ENCODE measurements at places on chromosomes 4 and X.

DNA sequence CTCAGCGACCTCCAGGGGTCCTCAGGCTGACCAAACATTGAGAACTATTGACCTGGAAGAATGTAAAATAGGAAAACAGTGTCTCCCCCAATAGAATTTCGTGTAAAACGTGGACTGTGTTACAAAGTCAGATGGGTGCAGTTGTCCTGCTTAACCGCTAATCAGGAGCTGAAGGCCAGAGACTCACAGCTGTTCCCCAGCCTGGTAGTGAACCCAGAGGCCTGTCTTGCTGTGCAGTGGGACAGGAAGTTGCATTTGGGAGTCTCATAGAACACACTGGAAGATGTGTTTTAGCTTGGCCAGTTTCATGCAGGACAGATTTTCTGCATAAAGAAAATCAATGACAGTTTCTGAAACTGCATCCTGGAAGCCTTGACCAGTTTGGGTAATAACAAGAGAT is 151.5 kb downstream of the PTTG2 start:
- no peak for DNase-seq

- no peak for DNase-seq
These were observed 180.0 kb downstream of the SH3KBP1 start for GRCh38 chrX:19707246-19707871.

DNA sequence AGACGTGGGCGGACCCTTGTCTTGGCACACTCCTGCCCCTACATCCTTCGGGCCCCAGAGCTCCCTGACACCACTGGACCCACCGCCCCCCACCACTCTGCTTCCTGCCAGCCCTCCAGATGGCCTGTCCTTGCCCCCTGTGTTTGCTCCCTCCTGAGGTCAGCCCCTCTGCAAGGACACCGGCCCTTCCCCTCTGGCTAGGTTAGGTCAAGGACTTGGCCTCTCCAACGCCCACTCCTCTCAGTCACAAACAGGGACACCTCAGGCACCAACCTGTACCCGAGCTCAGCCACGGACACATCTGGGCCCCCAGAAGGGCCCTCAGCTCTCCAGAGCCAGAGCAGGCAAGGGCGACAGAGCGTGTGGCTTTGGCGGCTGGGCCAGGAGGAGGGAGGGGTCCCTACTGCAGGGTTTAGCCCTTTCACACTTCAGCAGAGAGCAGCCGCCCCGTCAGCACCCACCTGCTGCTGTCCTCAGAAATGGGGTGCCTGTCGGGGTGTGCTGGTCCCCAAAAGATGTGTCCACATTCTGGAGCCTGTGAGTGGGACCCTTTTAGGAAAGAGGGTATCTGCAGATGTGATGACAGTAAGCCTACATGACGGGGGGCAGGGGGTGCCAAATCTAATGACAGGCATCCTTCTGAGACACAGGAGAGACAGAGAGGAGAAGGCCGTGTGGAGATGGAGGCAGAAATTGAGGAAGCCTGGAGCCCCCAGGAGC is 23.5 kb upstream of the DUSP9 start:
- DNase-seq, result no peak

DNA sequence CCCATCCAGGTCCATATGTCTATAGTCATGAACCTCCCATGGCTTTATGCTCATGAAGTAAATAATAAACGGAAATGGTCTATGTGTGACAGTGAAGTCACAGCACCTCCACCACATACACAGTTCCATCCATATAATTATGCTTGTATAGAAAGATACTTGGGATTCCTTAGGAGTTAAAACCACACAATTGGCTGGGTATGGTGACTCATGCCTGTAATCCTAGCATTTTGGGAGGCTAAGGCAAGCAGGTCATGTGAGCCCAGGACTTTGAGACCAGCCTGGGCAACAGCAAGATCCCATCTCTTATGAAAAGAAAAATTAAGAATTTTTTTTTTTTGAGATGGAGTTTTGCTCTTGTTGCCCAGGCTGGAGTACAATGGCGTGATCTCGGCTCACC is 55.6 kb upstream of the RBM47 start:
- no peak for DNase-seq

DNA sequence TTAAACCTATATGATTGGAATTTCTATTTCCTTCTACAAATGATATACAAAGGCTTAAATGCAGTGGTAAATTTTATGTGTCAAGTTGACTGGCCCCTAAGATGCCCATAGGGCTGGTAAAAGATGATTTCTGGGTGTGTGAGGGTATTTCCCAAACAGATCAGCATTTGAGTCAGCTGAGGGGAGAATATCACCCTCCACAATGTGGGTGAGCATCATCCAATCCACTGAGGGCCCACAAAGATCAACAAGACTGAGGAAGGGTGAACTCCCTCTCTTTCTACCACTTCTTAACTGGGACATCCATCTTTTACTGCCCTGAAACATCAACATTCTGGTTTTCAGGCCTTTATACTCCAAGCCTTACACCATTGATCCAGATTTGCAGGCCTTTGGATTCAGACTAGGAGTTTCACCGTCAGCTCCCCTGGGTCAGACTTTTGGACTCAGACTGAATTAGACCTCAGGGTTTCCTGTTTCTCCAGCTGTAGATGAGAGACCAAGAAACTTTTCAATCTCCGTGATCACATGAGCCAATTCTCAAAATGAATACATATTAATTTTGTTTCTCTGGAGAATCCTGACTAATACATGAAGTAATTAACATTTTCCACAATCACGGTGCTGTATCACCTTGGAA is 1020.7 kb upstream of the SLIT2 start:
- no peak for DNase-seq

DNA sequence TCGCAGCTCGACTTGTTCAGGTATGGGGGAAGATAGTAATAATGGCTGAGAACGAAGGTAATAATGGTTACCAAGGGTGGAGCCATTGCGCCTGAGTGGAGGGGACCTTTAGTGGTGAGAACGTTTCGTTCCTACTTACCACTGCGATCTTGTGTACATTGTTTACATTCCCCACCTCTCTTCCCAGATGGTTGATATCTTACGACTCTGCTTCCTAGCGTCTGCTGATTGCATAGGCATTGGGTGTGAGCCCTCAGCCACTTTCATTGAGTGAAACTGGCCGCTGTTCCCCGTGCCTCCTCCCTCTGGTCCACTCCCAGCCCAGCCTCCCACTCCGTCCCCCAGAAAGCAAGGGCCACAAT is 850 bp downstream of the IGBP1 start:
- DNase-seq, result peak; percentile 3

DNA sequence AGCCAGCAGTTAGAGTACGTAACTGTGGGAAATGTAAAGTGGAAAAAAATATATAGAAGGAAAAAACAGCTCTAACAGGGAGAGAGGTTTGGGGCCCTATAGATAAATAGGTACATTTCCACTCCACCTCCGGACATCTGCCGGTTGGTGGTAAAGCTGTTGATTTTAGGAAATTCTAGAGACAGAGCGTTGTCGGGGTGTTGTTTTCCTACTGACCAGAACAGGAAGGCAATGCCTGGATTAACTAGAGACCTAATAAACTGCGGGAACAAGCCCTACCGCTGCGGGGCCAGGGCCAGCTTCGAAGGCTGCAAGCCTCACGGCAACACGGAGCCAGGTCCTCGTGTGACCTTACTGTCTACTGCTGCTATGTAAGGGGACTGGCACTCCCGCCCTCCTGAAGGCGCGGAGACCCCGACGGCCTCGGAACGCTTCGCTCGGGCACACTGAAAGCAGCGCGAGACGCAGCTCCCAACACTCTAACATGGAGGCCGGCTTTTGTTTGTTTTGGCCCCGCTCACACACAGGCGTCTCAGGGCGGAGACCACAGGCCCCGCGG is 702 bp upstream of the CDKN2AIP start:
- peak; percentile 63 for DNase-seq

DNA sequence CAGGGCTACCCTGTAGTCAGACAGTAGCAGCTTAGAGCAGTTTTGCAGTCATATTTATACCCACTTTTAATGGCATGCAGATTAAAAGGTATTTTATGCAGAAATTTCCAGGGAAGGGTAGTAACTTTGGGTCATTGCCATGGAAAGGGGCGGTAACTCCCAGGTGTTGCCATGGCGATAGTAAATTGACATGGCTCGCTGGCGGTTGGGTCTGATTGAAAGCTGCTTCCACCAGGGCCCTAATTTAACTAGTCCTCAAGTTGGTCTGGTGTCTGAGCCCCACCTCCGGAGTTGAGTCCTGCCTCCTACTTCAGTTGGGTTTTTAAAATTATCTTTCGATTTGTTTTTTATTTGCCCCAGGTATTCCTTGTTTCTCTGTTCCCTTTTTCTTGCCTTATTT is 70.1 kb downstream of the NAA11 start:
- DNase-seq, result no peak

DNA sequence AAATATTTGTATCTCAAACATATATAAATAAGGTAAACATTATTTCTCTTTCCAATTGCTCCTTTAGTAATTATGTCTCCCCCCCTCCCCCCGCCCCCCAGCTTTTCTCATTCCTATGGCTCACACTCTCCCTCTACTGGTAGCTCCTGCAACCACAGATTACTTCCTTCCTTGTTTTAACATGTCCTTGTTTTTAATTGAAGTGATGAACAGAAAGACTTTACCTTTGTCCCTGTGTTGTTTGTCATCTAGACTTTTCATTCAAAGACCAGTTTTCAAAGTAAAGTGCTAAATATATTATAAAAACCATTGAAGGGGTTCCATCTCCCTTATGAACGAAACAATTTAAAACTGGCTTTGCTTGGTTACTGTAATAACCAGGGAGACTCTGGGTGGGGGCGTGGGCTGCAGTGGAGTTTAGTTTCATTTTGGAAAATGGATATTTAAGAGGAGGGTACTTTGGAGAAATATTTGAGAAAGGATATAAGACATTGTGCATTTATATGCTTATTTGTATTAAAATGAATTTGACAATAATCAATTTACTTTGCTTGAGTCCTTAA is 352.9 kb downstream of the RAPGEF2 start:
- DNase-seq, result peak; percentile 48

GRCh38 chr4:186058980-186059316 is 10.0 kb upstream of the TLR3 start:
- DNase-seq, result no peak

GRCh38 chr4:56267558-56267957 is 119.7 kb downstream of the AASDH start:
- DNase-seq, result no peak

DNA sequence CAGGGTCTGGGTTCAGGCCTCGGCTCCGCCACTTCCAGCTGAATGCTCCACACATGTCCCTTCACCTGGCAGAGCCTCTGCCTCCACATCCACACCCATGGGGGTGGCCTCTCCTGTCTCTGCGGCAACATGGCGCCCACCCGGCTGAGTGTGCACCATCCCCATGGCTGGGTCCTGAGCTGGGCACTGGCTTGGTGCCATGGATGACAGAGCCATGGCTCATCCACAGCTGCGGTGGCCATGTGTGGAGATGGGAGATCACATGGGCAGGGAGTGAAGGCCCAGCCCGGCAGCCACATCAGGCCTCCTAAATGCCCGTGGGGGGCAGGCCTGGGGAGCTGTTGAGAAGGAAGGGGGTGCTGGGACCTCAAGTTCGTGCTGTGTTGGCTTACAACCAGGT is 213.7 kb downstream of the AFAP1 start:
- DNase-seq, result no peak

- no peak for DNase-seq
These were observed 504 bp downstream of the PRRG3 start for GRCh38 chrX:151695583-151696340.

- DNase-seq, result no peak
These were observed 2.8 kb upstream of the TENM3 start for GRCh38 chr4:182240161-182241130.

- DNase-seq, result no peak
These were observed 16.5 kb downstream of the UVSSA start for GRCh38 chr4:1363513-1363912.

DNA sequence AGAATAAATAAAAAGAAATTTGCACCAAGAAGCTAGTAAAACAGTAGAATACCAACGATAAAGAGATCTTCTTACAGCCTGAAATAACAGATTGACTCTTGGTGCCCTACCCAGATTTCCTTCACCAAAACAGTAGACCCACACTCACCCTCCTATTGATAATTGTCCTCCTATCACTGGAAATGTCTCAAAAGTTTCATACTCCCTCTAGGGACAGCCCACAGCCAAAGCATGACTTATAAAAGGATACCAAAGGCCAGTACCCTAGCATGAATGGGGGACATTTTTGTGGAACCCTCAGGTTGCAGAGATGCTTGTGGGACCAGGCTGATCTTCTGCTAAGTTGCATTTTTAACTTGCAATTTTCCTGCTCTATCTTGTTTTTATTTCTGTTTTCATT is 104.1 kb downstream of the INPP4B start:
- no peak for DNase-seq

DNA sequence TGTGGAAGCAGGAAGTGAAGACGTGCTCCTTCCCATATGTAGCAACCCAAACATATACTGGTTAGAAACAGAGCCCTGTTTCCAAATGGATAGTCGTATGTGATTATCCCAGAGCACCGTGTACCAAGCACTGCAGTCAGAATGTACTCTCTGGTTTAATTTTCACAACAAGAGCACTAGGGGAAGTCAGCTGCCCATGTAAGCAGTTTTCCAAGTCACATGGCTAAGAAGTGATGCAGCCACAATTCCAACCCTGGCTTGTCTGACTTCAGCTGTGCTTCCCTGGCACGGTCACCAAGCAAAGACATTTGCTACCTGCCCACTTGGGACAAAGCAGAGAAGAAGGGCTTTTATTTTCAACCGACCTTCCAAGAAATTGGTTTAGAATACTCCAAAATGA is 28.2 kb upstream of the CEP135 start:
- no peak for DNase-seq

GRCh38 chr4:151407466-151408379 is 1.3 kb upstream of the FHIP1A start:
- peak; percentile 29 for DNase-seq

GRCh38 chr4:16289897-16290554 is 63.8 kb upstream of the TAPT1 start:
- peak; percentile 14 for DNase-seq

DNA sequence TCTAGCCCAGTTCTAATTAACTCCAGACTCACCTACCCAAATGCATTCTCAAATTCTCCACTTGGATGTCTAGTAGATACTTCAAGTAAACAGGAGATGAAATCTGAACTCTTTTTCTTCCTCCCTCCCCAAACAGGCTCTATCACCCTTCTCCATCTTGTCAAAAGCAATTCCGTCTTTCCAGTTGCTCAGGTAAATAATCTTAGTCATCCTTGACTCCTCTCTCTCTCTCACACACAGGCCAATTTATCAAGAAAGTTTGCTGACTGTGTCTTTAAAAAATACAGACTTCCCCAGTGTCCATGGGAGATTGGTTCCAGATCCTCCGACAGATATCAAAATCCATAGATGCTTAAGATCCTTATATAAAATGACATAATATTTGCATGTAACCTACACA is 12.9 kb downstream of the TXK start:
- no peak for DNase-seq

- no peak for DNase-seq
These were observed 165.3 kb upstream of the PPP1R2C start for GRCh38 chrX:42943051-42943974.

- DNase-seq, result no peak
These were observed 82.1 kb upstream of the AFAP1 start for GRCh38 chr4:8021796-8022195.

DNA sequence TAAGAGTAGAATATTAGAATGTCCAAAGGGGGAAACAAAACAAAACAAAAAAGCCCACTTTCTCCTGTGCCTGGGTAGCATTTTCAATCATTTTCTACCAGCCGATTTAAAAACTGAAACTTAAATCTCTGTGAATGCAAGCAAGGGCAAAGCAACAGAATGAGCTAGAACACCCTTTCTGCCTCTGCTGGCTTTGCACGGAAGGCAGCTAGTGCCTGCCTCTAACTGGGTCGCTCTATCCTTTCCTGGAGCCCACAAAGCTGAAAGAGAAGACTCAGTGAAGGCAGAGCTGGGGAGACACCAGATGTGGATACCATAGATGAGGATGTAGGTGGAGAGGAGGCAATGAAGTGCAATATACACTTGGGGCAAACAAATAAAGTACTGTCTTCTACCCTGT is 248.9 kb upstream of the TTC29 start:
- DNase-seq, result no peak
